Motor neuron (in vitro differentiated cells): ENCODE measurements at places on chromosomes 2 and 18. TPM values are rescaled to one million over a fixed set of nuclear protein-coding genes. Genes with fewer than 3 reads are reported as not detected.

- ATAC-seq = no peak
Measured at GRCh38 chr2:66579186-66580126, 144.5 kb downstream of the MEIS1 start.

DNA sequence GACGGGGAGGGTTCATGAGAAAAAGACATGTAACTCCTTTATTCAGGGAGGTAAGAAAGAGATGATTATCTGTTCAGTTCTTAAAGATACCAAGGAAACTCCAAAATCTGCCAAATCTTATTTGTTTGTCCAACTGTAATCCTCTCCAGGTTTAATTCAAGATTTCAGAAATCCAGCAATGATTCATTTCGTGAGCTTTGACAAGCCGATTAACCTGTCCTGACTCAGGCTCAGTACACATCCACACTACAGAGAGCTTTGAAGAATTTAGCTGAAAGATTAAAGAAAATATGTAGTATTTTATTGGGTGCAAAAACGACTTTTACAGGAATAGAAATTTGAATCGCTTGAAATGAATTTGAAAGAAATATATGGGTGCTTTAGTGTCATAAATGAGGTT lies 1.1 kb downstream of the SPAG16 start:
- no peak for ATAC-seq

DNA sequence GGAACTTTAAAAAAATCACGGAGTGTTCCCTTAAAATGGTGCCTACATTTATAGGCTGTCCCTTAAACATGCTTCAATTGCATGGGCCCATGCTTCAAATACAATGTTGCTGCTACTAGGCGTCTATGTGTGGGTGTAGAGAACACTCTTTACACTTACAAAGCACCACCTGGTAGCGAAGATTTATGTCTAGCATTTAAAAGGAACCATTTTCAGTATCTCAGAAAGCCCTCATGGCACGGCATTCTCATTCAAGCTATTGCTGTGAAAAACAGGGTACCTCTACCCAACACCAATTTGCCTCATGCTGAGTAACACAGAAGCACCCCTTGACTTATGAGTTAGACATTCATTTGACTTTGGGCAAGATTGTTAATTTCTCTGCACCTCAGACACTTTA lies 112.9 kb upstream of the CNTNAP5 start:
- ATAC-seq = no peak

GLI2 gene
- 2.7 and 4.1 TPM in 2 replicates for total RNA-seq

UXS1 gene
- 32.6 and 35.8 TPM in 2 replicates for total RNA-seq

ALPP gene
- total RNA-seq = 0.09 and 0.10 TPM in 2 replicates
